ENCODE measurements at places on chromosomes 6 and 20.

- peaks cover 9% of the 10 kb centered on the region for H3K4me1 ChIP-seq
- peak overlapping the region; percentile 78 for H3K4me3 ChIP-seq
- DNase-seq, result peak; percentile 45
- peaks cover 2% of the 10 kb centered on the region for H3K36me3 ChIP-seq
These were observed 731 bp downstream of the MAK start for GRCh38 chr6:10837622-10837994.

DNA sequence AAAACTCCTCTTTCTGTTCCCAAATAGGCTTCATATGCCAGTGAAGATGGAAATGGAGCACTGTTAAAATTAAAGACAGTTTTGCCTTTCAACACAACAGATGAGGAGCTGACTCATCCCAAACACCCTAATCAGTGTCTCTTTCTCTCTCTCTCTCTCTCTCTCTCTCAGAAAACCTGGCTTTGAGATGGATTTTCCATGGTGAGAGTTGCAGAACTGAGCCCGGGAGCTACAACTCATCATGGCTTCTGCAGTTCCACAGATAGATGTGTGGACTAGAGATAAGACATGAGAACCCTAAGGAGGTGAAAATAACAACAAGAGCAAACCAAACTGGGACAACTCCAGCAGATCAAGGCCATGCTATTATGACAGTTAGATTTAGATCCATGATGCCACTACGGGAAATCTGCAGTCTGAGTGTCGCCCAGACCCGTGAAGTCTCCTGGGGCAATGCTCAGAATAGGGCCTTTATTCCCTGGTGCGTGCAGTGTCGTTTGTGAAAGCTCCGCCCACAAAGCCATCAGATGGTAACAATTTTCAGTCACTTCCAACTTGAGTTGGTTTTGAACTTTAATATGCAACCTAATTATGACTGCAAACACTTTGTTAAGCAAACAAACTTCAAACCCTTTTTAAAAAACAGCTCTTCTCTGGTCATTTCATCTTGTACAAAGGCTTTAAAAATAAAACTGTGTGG is 338.2 kb upstream of the PREP start:
- no peak overlapping the region for H3K4me3 ChIP-seq
- H3K27ac ChIP-seq, result no peak overlapping the region
- H3K4me1 ChIP-seq, result no peaks in the 10 kb centered on the region
- DNase-seq, result no peak
- no peaks in the 10 kb centered on the region for H3K36me3 ChIP-seq
- H3K27me3 ChIP-seq, result peaks cover 4% of the 10 kb centered on the region

- no peak overlapping the region for H3K4me3 ChIP-seq
- no peak overlapping the region for H3K27ac ChIP-seq
- H3K36me3 ChIP-seq, result no peaks in the 10 kb centered on the region
- H3K27me3 ChIP-seq, result peaks cover 11% of the 10 kb centered on the region
These were observed 48.7 kb upstream of the EXOC2 start for GRCh38 chr6:741410-742339.

DNA sequence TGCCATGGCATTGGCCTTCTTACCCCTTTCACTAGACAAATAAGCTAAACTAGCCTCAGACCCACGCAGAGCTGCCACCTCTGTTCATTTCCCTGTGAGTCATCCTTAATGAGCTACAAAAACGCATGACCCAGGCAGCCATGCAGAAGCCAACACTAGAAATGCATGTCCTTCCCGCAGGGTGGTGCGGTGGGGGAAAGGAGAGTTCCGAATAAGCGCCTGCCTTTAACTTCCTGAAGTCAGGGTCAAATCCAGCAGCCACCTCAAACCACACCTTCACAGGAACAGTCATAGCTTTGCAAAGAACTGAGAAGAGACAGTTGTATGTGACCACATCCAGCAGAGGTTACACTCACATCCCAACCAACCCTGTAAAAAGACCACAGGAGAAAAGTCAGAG is 40.4 kb downstream of the IRF4 start:
- H3K36me3 ChIP-seq, result no peaks in the 10 kb centered on the region
- no peak overlapping the region for H3K4me3 ChIP-seq
- no peak for DNase-seq

DNA sequence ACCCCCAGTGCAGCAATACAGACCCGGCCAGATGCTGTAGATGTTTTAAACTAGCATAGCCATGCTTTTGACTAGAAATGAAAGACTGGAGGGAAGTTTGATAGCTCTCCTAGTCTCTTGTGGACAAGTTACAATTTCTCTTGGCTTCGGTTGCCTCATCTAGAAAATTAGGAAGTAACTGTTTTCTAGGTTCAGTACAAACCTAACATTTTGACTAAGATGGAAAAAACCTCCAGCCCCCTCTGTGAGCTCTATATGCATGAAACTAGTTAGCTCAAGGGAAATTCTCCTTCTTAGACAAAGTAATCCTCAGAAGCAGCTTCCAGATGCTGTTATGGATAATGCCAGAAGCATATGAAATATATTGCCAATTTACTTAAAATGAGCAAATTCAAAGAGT is 86.6 kb downstream of the RNF144B start:
- H3K4me3 ChIP-seq, result no peak overlapping the region
- no peaks in the 10 kb centered on the region for H3K36me3 ChIP-seq
- peaks cover 28% of the 10 kb centered on the region for H3K4me1 ChIP-seq

- H3K27ac ChIP-seq, result no peak overlapping the region
- no peaks in the 10 kb centered on the region for H3K36me3 ChIP-seq
- peak overlapping the region; percentile 12 for H3K4me3 ChIP-seq
These were observed 2.1 kb downstream of the COL12A1 start for GRCh38 chr6:75203721-75204120.

GRCh38 chr20:46787991-46788762 is 78.7 kb downstream of the SLC2A10 start:
- no peaks in the 10 kb centered on the region for H3K4me1 ChIP-seq
- no peak overlapping the region for H3K4me3 ChIP-seq
- peaks cover 2% of the 10 kb centered on the region for H3K36me3 ChIP-seq
- H3K27me3 ChIP-seq, result peaks cover 16% of the 10 kb centered on the region
- no peak overlapping the region for H3K27ac ChIP-seq

- H3K27me3 ChIP-seq, result no peaks in the 10 kb centered on the region
- H3K36me3 ChIP-seq, result peaks cover 33% of the 10 kb centered on the region
- H3K4me1 ChIP-seq, result peaks cover 16% of the 10 kb centered on the region
- H3K27ac ChIP-seq, result peak overlapping the region; percentile 74
- DNase-seq, result no peak
These were observed 57.7 kb downstream of the ZDHHC14 start for GRCh38 chr6:157438611-157439111.

- no peak overlapping the region for H3K4me3 ChIP-seq
- H3K4me1 ChIP-seq, result peaks cover 9% of the 10 kb centered on the region
- DNase-seq, result no peak
- no peaks in the 10 kb centered on the region for H3K27me3 ChIP-seq
- no peak overlapping the region for H3K27ac ChIP-seq
- H3K36me3 ChIP-seq, result no peaks in the 10 kb centered on the region
These were observed 47.9 kb downstream of the TRERF1 start for GRCh38 chr6:42403831-42404230.

GRCh38 chr6:166977621-166978525 is 21.3 kb upstream of the CEP43 start:
- no peak overlapping the region for H3K27ac ChIP-seq
- no peak overlapping the region for H3K4me3 ChIP-seq
- H3K36me3 ChIP-seq, result peaks cover 9% of the 10 kb centered on the region

- no peak overlapping the region for H3K27ac ChIP-seq
- DNase-seq, result no peak
- no peaks in the 10 kb centered on the region for H3K36me3 ChIP-seq
These were observed 9.2 kb upstream of the DEFB113 start for GRCh38 chr6:49978332-49979226.

DNA sequence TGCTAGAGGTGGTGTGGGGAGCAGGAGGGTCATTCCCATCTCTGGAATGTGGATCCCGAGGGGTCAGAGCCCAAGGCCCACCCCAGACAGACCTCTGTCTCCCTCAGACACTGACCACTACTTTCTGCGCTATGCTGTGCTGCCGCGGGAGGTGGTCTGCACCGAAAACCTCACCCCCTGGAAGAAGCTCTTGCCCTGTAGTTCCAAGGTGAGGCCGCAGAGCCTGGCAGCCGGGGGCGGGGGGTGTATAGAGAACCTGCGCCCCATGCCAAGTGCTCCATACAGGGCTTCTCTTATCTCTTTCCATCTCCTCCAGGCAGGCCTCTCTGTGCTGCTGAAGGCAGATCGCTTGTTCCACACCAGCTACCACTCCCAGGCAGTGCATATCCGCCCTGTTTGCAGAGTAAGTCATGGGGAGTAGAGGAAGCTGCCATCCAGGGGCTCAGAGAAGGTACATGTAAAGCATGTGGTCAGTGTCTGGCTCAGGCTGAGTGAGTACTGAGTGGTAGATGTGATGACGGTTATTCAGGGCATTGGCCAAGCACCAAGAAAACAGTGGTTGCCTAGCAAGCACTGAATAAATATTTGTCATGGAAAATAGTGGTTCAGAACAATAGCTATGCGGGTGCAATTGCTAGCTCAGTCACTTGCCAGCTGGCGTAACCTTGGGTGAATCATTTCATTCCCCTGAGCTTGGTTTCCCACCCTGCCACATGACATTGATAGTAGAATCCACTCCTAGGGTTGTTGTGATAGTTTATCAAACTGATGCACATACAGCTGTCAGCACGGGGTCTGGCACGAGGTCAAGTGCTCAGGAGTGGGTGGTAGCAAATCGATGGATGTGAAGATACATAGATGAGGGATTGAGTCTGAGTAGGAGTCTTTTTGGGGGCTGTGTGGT is 3.5 kb downstream of the PIGT start:
- peak overlapping the region; percentile 96 for H3K27ac ChIP-seq
- peak; percentile 62 for DNase-seq
- peaks cover 32% of the 10 kb centered on the region for H3K36me3 ChIP-seq
- H3K27me3 ChIP-seq, result no peaks in the 10 kb centered on the region

DNA sequence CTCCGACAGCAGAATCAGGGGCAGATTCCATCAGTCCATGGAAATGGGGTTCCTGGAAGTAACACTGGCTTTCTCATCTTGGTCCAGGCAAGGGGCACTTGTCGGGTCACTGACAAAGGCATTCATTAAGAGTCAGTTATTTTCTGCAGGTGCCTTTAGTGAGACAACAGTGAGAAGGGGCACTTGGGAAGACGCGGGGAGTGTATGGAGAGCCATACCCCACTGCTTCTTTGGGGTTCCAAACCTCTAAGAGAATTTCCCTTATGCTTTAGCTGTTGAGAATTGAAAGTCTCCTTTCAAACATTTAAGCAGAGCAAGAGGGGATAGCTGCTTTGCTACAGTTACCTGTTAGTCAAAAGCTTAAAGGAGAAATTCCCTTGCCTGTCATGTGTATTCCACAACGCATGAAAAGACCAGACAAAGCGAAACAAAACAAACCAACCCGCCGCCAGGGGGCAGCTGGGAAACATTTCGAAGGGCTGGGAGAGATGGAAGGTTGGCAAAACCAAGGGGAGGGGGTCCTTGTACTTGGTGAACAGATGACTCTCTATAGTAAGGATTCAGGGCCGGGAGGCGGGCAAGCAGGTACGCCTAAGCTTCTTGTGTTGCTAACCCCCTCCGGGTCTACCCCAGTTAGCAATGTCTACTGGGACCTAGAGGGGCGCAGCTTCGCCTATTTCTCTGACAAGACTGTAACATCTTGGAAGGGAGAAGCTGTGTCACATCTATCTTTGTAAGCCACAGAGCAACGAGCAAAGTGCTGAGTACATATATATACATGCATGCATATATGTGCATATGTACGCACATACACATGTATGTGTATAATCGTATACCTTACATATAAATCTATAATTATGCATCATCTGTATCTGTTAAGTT is 474.9 kb upstream of the AGPAT4 start:
- DNase-seq, result no peak
- no peak overlapping the region for H3K27ac ChIP-seq
- no peak overlapping the region for H3K4me3 ChIP-seq

DNA sequence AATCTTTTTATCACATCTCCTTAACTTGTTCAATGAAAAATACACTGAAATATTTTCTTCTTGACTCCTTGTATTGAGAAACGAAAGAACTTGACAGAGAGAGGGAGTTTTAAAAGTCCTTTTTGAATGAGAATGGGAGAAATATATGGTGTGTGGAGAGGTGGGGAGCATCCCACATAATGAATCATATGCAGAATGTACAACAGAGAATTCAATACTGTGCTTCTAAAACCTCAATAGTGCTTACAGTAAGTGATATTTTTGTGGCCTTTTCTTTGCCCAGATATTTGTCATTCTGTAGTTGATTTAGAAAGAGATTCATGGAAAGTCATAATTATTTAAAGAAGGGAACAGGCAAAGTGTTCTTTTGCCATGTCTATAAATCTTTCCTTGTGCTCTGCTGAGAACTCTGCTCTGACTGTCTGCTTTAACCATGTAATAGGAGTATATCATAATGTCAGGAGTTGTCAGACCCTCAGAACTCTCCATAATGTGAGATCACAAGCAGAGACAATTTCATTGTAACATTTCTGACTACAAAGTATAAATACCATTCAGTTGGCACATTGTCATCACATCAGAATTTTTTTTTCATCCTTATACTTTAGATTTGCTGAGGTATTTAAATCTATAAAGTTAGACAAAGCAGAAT is 32.8 kb upstream of the HS3ST5 start:
- H3K4me3 ChIP-seq, result no peak overlapping the region
- no peaks in the 10 kb centered on the region for H3K4me1 ChIP-seq
- H3K27me3 ChIP-seq, result no peaks in the 10 kb centered on the region
- no peak overlapping the region for H3K27ac ChIP-seq

DNA sequence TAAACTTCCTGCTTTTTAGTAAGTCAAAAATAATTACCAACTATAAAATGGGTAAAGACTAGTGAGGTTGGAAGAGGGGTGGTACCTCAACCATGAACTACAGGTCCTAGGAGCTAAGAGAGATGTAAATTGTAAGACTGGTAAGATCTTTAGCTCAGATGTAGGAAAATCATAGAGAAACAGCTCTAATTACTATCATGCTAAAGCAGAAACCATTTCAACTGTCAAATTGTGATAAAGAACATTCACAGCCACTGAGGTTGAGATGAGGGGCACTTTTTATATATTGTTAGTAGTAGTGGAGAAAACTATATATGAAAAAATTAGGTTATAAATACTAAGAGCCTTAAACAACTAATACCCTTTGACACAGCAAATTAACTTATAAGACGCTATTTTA is 20.0 kb downstream of the CDK19 start:
- H3K36me3 ChIP-seq, result peaks cover under 1% of the 10 kb centered on the region
- no peak overlapping the region for H3K4me3 ChIP-seq
- H3K4me1 ChIP-seq, result peaks cover 16% of the 10 kb centered on the region
- no peak overlapping the region for H3K27ac ChIP-seq

Measured in memory B cell (primary cell).